T1000 (cell line): ENCODE measurements at places on chromosomes 5 and 9.

DNA sequence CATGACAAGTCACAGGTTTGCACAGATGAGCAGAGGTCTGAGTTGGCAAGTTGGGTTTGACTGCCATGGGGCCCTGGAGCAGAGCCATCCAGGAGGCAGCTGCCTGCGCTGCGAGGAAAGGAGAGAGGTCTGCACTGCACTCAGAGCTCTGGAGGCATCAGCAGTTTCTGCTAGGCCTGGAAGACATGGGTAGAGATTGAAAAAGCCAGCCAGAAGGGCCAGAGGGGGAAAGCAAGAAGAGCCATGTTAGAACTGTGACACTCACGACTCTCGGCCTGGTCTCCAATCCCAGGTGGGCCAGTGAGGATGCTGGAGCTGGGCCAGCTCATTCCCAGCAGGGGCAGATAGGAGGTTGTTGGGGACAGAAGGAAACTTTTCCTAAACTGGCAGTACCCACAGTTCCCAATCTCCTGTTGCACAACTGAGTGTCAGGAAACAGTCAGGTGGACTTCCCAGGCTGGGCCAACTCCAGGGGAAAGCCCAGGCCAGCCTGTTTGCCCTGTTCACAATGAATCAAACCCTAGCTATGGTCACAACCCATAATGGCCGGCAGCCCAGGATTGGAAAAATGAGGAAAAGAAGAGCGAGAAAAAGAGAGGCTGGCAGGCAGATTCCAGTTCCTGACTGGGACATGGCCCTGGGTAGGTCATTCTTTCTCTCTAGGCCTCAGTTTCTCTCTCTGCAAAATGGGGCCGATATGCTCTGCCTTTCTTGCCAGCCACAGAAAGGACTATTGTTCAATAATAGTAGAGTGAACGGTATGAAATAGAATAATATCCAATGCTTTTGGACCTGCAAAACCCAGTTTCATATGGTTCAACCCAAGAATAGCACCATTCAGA is 7.8 kb upstream of the ORM1 start:
- no peak for DNase-seq

DNA sequence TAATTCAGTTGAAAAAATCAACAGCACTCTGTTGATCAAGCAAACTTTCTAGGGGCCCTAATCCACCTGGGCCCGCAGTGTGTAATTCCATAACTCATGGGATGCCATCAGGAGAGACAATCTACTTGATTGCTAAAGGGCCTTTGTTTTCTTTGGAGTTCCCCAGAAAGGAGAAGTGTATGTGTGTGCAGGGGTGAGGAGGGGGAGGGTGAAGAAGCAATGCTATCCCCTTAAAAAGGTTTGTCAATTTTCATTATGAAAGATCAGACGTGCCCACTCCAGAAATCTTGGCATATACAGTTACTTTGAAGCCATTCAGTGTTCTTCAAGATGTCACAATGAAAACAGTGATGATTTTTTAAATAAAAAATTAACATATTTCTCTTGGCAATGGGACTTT is 6.2 kb downstream of the PARP8 start:
- no peak for DNase-seq

DNA sequence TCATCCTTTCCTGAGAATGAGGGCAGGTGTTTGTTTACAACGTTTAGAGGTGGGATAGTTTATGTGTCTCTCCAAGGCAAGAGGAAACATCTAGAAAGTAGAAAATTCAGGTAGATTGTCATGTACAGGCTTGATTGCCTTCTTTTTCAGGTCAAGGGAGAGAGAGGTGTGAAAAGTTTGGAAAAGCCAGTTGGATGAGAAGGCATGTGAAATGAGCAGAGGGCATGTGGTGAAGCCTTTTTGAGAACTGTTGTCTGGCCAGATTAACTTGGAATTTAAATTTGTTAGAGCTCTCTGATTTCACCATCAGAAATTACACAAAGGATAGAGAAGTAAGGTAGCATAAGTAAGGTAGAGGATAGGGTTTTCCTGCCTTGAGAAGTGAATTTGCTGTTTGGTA is 74.6 kb downstream of the SNX24 start:
- no peak for DNase-seq

DNA sequence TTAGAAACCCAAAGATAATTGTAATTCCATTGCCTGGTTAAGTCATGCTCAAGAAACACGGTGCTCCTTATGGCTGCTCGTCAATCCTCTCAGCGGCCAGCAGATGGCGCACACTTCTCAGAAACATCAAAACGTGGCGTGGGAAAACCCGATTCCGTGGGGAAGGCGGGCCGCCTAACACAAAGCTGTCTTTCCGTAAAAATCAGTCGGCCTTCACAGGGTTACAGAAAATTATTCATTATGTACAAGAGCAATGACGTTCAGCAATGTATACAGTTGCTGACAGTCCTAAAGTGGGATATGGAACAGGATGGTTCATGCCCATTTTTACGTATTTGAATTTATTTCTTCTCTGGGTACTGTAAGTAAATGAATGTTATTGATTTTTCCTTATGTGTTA is 83.5 kb downstream of the PDE4D start:
- DNase-seq: peak; percentile 41

GRCh38 chr9:120750421-120750820 is 36.2 kb upstream of the MEGF9 start:
- no peak for DNase-seq

DNA sequence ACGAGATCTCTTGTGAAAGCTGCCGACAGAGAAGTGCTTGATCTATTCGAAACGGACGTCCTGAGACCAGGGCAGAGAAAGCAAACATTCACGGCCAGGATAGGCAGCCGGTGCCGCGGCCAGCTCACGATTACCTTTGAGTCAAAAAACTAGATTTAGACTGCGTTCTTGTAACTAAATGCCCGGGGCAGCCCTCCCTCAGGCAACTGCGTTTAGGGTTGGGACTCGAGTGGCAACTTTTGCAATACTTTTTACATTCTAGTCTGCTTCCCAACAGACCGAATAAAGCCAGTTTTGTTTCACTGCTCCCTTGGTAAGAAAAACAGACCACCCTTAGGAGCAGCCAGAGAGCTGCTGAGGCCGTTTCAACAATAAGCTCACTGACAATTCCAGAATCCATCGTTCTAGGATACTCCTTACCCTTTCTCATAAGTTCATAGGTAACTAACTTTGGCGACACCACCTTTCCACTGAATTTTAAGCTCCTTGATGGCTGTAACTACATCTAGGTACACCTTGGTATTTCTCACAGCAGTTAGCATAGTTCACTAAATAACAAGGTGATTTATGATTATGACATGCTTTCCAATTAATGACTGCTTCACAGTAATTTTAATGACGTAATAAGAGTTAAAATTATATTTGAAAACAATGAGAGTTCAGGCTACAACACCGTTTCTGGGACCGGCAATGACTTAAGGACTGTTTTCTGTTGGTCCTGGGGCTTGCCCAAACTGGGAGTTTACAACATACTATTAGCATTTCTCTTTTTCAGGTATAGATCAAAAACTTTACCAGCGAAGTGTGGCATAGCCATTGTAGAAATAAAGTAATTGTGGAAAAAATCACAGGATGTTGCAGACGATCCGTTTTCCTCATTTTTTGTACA is 899 bp upstream of the RAPGEF6 start:
- no peak for DNase-seq

DNA sequence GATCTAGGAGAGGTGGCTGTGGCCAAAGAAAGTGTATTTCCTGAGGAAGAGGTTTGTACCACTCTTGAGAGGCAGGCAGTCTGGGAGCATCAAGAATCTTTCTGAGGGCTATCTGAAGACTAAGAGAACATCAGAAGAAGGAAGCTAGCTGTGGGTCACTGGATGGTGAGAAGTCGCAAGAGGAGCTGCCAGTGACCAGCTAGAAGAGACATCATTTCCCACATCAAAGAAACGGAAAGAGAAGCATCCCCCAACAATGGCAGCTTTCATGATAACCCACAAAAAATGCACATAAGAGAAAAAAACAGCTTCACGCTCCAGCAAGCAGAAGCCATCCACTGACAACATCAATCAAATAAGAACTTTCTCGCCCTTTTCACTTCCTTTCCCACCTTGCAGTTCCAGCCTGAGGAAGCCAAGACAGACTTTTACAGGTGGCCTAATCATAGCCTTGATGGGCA is 25.0 kb upstream of the CEP78 start:
- no peak for DNase-seq

DNA sequence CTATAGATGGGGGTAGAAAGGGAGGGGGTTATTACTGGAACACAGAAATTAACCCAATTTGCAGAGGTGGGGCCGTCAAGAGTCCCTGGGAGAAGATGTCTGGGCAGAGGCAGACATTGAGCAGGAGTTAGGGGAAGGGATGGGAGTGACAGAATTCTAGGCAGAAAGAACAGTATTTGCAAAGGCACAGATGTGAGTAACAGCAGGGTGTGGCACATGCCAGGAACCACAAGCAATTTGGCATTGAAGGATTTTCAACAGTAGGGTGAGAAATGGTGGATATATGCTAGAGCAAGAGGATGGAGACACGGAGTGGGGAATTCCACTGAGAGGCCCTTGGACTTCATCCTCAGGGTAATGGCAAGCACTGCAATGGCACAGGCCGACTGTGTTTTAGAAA is 71.6 kb upstream of the FRRS1L start:
- DNase-seq: no peak

DNA sequence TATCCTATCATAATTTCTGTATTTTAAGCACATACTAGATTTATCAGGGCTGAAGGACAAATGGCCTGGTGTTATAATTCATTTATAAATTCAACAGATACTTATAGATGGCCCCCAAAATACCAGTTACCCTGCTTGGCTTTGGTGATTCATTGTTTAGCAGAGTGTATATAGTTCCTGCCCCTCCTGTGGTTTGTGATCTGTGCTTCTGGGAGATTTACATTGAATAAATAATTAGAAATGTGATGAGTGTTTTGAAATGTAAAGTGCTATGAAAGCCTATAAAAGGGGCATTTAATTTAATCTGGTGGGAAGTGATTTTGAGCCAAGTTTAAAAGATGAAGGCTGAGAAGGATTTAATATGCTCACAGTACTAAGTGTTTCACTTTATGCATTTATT is 36.7 kb upstream of the ZCCHC7 start:
- DNase-seq: no peak

DNA sequence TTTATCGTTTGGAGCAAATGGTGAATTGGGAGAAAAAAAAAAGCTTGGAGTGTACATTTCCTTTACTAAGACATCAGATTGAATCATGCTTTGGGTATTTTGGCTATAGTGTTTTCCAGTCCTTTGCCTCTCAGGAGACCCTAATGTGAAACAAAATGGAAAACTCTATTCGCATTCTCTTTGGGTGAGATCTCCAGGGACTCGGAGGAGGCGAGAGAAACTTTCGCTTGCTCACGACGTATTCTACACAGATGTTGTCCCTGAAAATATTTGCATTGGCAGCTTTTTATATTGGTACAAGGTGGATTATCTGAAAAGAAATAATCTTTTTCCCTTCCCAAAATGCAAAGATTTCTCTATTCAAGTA is 1240.1 kb upstream of the WWC1 start:
- no peak for DNase-seq

GRCh38 chr9:79719021-79719420 is 147.3 kb downstream of the TLE4 start:
- no peak for DNase-seq

GRCh38 chr9:127187231-127187956 is 65.0 kb upstream of the ANGPTL2 start:
- DNase-seq: peak; percentile 32

DNA sequence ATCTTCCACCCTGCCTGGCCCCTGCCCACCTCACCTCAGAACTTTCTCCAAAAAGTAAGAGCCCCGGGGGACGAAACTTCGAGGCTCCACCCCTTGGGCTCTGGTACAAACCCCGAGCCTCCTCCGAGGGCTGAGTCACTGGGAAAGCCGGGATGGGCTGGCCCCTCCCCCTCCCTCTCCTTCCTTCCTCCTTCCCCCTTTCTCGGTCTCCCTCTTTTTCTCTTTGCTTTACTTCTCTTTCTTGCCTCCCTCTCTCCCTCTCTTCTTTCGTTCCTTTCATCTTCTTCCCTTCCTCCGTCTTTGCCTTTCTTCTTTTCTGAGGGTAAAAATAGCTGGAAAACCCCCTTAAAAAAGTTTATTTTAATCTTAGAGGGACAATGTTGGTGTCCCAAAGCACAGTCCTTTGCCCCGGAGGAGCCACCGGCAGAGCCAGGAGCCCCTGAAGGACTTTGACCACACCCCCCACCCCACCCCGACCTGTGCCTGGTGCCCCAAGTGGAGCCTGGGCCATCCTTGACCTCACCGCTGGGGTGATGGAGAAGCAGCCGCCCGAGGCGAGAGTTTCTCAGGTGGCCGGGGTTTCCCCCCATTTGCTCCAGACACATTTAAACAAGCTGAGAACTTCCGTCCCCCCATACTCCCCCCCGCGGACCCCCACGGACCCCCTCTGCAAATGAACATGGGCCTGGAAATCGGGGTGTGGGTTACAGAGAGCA is 5.7 kb upstream of the NOTCH1 start:
- peak; percentile 29 for DNase-seq

GRCh38 chr9:14750821-14751220 is 28.3 kb upstream of the CER1 start:
- DNase-seq: no peak

DNA sequence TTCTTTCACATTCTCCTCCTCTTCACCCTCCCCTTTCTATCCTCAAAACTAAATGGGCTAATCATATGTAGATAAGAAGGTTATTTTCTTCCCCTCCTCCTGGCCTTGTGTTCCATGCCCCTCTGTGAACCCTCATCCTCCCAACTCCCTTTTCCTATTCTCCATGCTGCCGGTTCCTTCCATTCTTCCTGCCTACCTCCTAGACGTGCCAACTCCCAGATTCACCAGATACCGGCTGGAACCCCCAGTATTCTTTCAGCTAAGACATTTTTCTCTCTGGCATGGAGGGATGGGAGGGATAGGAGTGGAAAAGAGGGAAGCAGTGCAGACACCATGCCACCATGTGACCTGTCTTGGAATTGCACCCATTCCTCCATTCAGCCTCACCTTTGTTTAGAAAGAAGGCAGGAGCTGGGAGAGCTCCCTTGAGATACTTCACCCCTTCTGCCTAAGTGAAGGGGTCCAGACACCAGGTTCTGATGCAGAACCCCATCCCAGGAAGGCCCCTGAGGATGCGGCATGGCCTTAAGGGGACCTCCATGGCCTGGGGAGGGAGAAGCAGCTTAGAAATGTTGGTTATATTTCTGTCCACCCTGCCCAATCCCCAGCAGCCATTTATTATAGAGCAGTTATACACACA is 4.8 kb downstream of the DNAJB5 start:
- no peak for DNase-seq

GRCh38 chr5:158155811-158156505 is 297.0 kb upstream of the CLINT1 start:
- no peak for DNase-seq

- DNase-seq: no peak
These were observed 605.6 kb downstream of the PDE4D start for GRCh38 chr5:59287884-59288283.

GRCh38 chr5:2149195-2149539 is 266.4 kb upstream of the IRX4 start:
- DNase-seq: no peak

- DNase-seq: peak; percentile 37
These were observed 403 bp downstream of the NINJ1 start for GRCh38 chr9:93133681-93134014.

DNA sequence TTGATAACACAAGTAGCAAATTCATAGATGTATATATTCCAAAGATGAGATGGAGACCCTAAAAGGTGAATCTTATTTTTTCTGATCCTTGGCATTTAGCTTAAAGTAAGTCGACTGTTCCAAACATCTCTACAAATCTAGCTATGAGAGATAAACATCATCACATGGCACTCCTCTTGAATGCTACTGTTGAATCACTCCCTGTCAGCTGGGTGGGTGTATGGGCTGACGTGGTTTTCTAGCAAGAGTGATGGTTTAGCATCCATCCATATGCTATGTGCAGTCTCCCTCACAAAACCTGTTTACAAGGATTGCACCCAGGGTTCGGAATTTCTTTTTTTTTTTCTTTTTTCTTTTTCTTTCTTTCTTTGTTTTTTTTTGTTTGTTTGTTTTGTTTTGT is 13.8 kb downstream of the ACO1 start:
- DNase-seq: no peak
